Type B pancreatic cell (in vitro differentiated cells): ENCODE measurements at places on chromosomes 12 and 14.
A peak's percentile ranks its signal among the peaks of the same experiment; 100 is the strongest.

DNA sequence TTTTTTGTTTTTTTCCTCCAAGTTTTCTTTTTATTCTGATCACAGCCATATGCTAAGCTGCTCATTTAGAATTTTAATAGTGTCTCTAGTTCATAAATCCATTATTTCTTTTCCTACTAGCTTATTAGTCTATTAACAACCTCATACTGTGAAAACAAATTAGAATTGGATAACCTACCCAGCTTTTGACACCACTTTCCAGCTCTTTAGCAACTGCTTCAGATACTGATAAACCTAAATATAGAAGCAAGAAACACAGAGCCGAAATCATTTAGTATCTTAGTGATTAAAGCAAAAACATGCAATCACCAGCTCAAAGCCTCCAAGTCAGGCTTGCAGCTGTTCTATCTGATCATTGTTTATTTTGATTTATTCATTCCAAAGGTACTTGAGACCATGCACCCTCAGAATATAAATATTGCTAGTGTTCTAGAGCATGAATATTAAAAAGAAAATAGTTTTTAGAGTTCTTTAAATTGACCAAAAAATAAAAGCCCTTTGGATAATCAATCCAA lies 121.5 kb downstream of the STXBP6 start:
- H3K27me3 ChIP-seq = no peaks in the 10 kb centered on the region
- H3K4me3 ChIP-seq = no peak overlapping the region
- peaks cover 15% of the 10 kb centered on the region for H3K4me1 ChIP-seq
- no peak overlapping the region for H3K27ac ChIP-seq
- no peak for DNase-seq
- peaks cover 6% of the 10 kb centered on the region for H3K36me3 ChIP-seq

- H3K4me1 ChIP-seq = peaks cover 4% of the 10 kb centered on the region
- no peaks in the 10 kb centered on the region for H3K27me3 ChIP-seq
- DNase-seq = no peak
- H3K4me3 ChIP-seq = no peak overlapping the region
- peaks cover 8% of the 10 kb centered on the region for H3K36me3 ChIP-seq
Measured at GRCh38 chr14:76053572-76054355, 68.2 kb downstream of the IFT43 start.

GRCh38 chr12:17060260-17060659 lies 454.3 kb upstream of the LMO3 start:
- H3K27ac ChIP-seq = no peak overlapping the region
- no peaks in the 10 kb centered on the region for H3K36me3 ChIP-seq
- no peaks in the 10 kb centered on the region for H3K4me1 ChIP-seq
- H3K27me3 ChIP-seq = peaks cover 3% of the 10 kb centered on the region

- no peak for DNase-seq
- H3K4me1 ChIP-seq = no peaks in the 10 kb centered on the region
- no peak overlapping the region for H3K27ac ChIP-seq
- no peaks in the 10 kb centered on the region for H3K27me3 ChIP-seq
- no peak overlapping the region for H3K4me3 ChIP-seq
- H3K36me3 ChIP-seq = peaks cover 6% of the 10 kb centered on the region
Measured at GRCh38 chr12:18158774-18159557, 69.0 kb upstream of the RERGL start.

GRCh38 chr12:46407361-46407760 lies 34.8 kb upstream of the SLC38A2 start:
- H3K4me3 ChIP-seq = no peak overlapping the region
- H3K36me3 ChIP-seq = no peaks in the 10 kb centered on the region
- H3K4me1 ChIP-seq = peaks cover 11% of the 10 kb centered on the region
- H3K27ac ChIP-seq = no peak overlapping the region
- no peaks in the 10 kb centered on the region for H3K27me3 ChIP-seq

DNA sequence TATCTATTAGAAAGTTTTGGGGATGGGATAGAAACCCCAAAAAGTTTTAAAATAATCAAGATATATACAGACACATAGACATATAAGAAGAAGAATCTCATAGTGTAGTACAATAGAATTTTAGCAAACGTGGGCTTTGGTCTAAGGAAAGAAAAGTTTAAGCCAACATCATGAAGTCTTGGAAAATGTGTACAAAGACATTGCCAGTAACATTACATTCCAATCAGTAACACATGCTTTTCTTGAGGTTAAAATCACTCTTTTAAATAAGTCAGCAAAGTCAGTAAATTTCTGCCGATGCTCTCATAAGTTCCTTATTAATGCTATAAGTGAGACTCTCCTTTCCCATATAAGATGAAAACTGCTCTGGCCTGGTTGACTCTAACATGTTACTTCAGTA lies 201.1 kb upstream of the LRIG3 start:
- H3K36me3 ChIP-seq = no peaks in the 10 kb centered on the region
- DNase-seq = no peak
- no peak overlapping the region for H3K27ac ChIP-seq
- H3K27me3 ChIP-seq = peaks cover 3% of the 10 kb centered on the region
- no peaks in the 10 kb centered on the region for H3K4me1 ChIP-seq

- H3K36me3 ChIP-seq = no peaks in the 10 kb centered on the region
- H3K4me1 ChIP-seq = peaks cover 7% of the 10 kb centered on the region
- H3K27ac ChIP-seq = no peak overlapping the region
- H3K4me3 ChIP-seq = no peak overlapping the region
- DNase-seq = no peak
Measured at GRCh38 chr12:115609347-115609746, 668.1 kb downstream of the MED13L start.

- no peak overlapping the region for H3K27ac ChIP-seq
- H3K27me3 ChIP-seq = peaks cover 18% of the 10 kb centered on the region
- H3K4me1 ChIP-seq = no peaks in the 10 kb centered on the region
- H3K4me3 ChIP-seq = peak overlapping the region; percentile 17
- H3K36me3 ChIP-seq = no peaks in the 10 kb centered on the region
Measured at GRCh38 chr14:105193916-105194782, 13.0 kb upstream of the NUDT14 start.

GRCh38 chr12:14548609-14549008 lies 19.1 kb downstream of the PLBD1 start:
- no peaks in the 10 kb centered on the region for H3K4me1 ChIP-seq
- peaks cover 18% of the 10 kb centered on the region for H3K36me3 ChIP-seq
- DNase-seq = no peak
- peak overlapping the region; percentile 69 for H3K27ac ChIP-seq

GRCh38 chr12:3276226-3276625 lies 199.0 kb downstream of the TSPAN9 start:
- H3K27me3 ChIP-seq = peaks cover 18% of the 10 kb centered on the region
- H3K27ac ChIP-seq = no peak overlapping the region
- peaks cover 6% of the 10 kb centered on the region for H3K36me3 ChIP-seq
- H3K4me1 ChIP-seq = peaks cover 9% of the 10 kb centered on the region
- H3K4me3 ChIP-seq = no peak overlapping the region

- H3K4me3 ChIP-seq = no peak overlapping the region
- DNase-seq = no peak
- H3K4me1 ChIP-seq = peaks cover 43% of the 10 kb centered on the region
- H3K27me3 ChIP-seq = peaks cover 15% of the 10 kb centered on the region
Measured at GRCh38 chr14:22552827-22553076, 36.3 kb downstream of the DAD1 start.

GRCh38 chr14:104282332-104283196 lies 144.2 kb downstream of the KIF26A start:
- H3K27ac ChIP-seq = peak overlapping the region; percentile 33
- H3K27me3 ChIP-seq = peaks cover 13% of the 10 kb centered on the region
- no peak overlapping the region for H3K4me3 ChIP-seq
- no peaks in the 10 kb centered on the region for H3K36me3 ChIP-seq

GRCh38 chr12:62730649-62731048 lies 204.3 kb downstream of the PPM1H start:
- no peaks in the 10 kb centered on the region for H3K27me3 ChIP-seq
- peak overlapping the region; percentile 38 for H3K4me3 ChIP-seq
- H3K4me1 ChIP-seq = peaks cover 47% of the 10 kb centered on the region
- no peak for DNase-seq

DNA sequence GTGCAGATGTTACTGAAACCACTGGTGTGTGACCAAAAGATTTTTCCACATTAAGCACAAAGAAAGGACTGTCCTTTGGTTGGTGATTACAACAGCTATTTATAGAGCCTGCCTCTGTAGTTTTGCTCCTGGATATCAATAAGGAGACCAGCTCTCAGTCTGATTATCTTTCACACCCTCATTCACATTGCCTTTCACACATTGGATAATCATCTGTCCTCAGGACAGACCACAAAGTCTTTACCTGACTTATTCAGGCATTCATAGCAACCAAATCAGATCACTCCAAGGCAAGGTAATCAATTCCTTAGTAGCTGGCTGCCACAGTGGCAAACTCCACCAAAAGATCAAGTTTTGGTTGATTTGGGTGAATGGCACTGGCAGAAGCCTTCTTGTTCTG lies 59.6 kb upstream of the CPSF6 start:
- no peak for DNase-seq
- peaks cover 8% of the 10 kb centered on the region for H3K27me3 ChIP-seq
- H3K4me3 ChIP-seq = no peak overlapping the region
- H3K27ac ChIP-seq = no peak overlapping the region
- H3K36me3 ChIP-seq = no peaks in the 10 kb centered on the region

DNA sequence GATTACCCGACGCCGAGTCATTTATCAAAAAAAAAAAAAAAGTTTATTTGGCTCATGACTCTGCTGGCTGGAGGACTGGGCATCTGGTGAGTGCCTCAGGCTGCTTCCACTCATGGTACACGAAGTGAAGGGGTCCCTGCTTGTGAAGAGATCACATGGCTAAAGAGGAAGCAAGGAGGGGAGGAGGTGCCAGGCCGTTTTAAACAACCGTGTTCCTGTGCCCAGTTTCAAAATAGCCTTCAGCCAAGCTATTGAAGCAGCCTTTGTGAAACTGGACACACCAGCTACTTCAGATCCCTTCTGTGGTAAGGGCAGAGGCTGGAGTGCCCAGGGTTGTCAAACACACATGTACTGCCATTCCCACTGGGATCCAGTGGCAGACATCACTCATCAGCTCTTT lies 7.6 kb downstream of the POP5 start:
- peaks cover 31% of the 10 kb centered on the region for H3K36me3 ChIP-seq
- no peak overlapping the region for H3K4me3 ChIP-seq
- no peaks in the 10 kb centered on the region for H3K4me1 ChIP-seq
- no peak overlapping the region for H3K27ac ChIP-seq
- no peaks in the 10 kb centered on the region for H3K27me3 ChIP-seq
- DNase-seq = no peak

DNA sequence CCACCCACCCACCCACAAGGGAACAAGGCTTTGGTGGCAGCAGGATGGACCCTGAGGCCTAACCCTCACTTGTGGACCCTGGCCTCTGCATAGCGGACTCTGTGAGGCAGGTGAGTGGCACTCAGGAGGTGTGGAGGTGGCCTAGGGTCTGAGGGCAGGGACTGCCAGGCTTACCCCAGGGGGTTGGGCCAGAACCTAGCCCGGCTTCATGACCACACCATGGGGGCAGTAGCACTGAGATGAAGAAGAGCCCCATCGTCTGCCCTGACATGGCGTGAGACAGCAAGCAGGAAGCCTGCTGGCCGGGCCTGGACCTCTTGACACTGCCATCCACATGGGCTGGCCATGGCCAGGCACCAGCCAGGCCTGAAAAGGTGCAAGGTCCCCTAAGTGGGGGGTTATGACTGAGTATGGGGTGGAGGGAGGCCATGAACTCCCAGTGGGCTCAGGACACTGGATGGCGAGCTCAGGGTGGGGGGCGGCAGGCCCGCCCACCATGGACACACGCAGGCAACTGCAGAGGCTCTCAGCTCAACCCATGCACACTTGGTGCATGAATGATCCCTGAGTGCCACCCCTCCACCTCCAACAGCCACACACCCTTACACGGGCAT lies 29.3 kb downstream of the JAG2 start:
- H3K27me3 ChIP-seq = no peaks in the 10 kb centered on the region
- H3K36me3 ChIP-seq = no peaks in the 10 kb centered on the region
- no peak overlapping the region for H3K4me3 ChIP-seq
- H3K4me1 ChIP-seq = no peaks in the 10 kb centered on the region
- no peak for DNase-seq

GRCh38 chr12:120194226-120194533 lies 335 bp downstream of the GCN1 start:
- H3K4me1 ChIP-seq = peaks cover 18% of the 10 kb centered on the region
- no peak for DNase-seq
- no peaks in the 10 kb centered on the region for H3K27me3 ChIP-seq
- peak overlapping the region; percentile 94 for H3K4me3 ChIP-seq
- peak overlapping the region; percentile 93 for H3K27ac ChIP-seq

GRCh38 chr14:63432888-63433552 lies 110.2 kb downstream of the PPP2R5E start:
- no peak overlapping the region for H3K4me3 ChIP-seq
- no peak for DNase-seq
- H3K36me3 ChIP-seq = peaks cover 7% of the 10 kb centered on the region
- H3K27me3 ChIP-seq = no peaks in the 10 kb centered on the region
- H3K4me1 ChIP-seq = peaks cover 32% of the 10 kb centered on the region

DNA sequence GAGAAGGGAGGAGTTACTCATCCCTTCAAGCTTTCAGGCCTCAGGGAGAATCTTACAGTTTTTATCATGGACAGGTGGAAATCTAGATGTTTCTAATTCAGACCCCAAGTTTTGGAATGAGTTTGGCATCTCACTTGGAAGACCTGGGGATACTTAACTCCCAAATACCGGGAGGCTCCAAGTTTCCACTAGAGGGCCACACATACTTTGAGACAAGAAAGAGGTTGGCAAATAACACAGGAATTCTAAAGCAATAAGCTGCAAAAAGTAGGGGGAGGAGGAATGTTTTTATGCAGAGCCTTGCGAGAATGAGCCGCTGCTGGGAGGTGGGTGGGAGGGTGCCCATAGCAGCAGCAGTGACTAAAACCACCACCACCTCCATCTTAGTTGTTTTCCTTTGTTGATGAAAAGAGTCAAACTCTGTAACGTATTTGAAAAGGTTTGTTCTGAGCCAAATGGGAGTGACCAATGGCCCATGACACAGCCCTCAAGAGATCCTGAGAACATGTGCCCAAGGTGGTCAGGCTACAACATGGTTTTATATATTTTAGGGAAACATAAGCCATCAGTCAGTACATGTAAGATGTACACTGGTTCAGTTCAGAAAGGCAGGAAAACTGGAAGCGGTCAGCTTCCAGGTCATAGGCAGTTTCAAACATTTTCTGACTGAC lies 34.2 kb upstream of the RNASE1 start:
- peaks cover 6% of the 10 kb centered on the region for H3K4me1 ChIP-seq
- no peaks in the 10 kb centered on the region for H3K27me3 ChIP-seq
- no peak for DNase-seq
- no peaks in the 10 kb centered on the region for H3K36me3 ChIP-seq
- no peak overlapping the region for H3K27ac ChIP-seq
- H3K4me3 ChIP-seq = no peak overlapping the region

DNA sequence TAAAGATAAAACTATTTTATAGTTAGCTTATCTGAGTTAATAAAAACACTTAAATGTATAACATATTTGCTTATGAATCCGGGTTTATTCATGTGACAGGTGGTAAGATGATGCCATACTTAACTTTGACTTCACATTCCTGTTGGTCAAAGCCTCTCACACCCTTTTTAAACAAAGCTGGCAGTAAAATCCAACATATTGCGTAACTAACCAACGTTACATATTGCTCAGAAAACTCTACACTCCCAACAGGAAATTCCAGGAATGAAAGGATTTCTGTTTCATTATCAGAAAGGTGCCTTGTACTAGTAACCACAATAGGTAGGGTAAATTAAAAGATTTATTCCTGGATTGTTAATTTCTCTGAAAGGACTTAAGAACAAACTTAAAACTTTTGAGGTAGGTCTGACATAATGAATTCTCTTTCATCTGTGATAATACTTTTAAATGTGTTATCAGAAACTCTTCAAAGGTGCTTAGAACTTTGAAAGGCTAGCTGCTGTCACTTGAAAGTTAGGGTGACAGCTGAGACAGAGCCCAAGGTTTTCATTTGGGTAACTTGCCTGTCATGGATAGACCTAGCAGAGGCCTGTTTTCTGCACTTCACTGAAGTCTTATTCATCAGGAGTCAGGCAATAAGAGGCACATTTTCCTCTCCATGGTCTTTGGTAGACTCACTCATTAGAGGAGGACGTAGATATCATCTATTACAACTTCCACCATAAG lies 23.8 kb upstream of the CATSPERB start:
- peaks cover 3% of the 10 kb centered on the region for H3K36me3 ChIP-seq
- no peaks in the 10 kb centered on the region for H3K27me3 ChIP-seq
- H3K4me1 ChIP-seq = peaks cover 9% of the 10 kb centered on the region
- no peak overlapping the region for H3K4me3 ChIP-seq
